T follicular helper cell (primary cell): ENCODE measurements at places on chromosomes 11 and 22.

GRCh38 chr11:96647621-96648020 lies 257.8 kb downstream of the JRKL start:
- DNase-seq: no peak

DNA sequence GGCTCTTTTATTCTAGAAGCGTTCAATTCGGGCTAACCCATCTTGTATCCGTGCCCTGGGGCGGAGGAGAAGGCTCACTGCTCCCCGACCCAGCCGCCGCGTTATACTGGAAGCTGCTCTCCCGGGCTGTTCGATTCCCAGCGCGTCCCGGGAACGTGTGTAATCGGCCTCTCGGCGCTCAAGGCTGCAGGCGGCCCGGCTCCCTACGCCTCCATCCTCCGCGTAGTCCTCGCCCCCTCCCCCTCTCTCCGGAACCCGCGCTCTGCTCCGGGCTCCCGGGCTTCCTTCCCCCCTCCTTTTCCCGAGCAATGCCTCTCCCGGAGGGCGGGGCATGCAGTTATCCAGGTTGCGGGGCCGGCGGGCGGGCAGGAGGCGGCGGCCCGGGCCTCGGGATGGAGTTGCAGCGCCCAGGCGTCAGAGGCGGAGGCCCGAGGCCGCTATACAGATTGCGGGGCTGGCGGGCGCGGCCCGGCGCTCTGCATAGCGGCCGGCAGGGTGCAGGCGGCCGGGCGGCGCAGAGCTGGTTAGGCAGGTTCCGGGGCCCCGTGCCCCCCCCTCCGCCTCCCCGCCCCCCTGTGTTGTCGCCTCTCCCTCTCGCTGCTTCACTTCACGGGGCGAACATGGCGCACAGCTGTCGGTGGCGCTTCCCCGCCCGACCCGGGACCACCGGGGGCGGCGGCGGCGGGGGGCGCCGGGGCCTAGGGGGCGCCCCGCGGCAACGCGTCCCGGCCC lies at the start of gene KMT2A:
TSS of gene KMT2A (plus strand) at position 600 of the 732 bp plus-strand sequence. CDS start at position 621, 21 bp downstream.
- DNase-seq: peak; percentile 90

GRCh38 chr11:2645779-2646118 lies 54.0 kb downstream of the KCNQ1OT1 start:
- no peak for DNase-seq

DNA sequence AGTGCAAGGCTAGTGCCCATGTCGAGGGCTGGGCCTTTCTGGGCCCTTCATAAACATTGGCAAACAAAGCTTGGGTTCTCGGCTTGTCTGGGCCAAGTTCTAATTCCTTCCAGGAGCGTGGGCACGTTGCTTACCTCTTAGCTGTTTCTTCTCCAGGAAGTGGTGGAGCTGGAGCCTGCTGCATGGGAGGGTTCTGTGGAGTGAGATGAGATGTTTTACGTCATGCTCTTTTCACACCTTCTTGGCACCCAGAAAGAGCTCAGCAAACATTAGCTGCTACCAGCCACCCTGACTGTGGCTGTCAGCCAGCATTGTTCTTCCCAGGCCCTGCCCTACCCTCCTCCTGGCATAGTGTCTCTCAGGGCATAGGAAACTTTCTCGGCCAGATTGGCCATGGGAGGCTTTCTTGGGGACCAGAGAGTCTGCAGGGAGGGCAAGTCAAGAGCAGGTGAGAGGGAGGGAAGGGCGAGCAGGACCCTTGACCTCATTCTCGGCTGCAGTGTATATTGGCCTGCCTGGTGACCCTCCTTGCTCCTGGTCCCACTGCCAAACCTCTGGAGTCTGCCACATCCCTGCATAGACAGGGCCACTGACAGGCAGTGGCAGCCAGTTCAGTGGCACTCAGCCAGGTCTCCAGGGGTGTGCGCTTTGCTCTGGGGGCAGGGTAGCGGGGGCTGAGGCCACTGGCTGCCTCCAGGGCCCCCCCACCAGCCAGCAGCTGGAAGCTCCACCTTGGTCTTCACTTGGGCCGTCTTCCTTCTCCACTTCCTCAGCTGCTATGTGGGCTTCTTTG lies 98.8 kb downstream of the BCR start:
- no peak for DNase-seq

DNA sequence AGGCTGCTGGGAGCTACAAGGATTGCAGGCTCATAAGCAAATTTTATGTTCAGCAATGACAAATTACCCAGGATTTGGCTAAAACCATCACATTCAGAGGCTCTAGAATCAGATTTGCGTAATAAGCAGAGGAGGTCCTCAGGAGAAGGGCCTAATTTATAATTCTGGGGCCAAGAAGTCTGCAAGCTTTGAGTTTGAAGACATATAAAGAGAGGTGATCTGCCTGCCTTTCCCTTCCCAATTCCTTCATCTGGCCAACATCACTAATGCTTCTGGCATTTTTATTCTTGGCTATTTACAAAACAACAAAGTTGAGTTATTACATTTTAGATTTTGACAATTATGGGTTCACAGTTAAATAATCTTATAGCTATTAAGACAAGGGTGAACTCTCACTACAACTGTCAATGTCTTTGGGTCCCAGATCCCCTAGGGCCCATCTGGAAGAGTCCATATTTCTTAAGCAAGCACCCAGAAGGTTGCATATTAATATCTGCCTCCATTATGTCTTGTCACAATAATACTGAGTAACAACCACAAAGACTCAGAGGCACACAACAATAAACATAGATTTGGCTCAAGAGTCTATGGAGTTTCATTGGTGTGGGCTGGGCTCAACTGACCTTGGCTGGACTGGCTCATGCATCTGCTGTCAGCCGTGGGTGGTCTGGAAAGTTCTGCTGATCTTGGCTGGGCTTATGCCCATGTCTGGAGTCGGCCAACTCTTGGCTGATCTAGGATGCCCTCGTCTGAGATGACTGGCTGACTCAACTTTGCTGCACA lies 67.2 kb upstream of the CD82 start:
- DNase-seq: no peak

DNA sequence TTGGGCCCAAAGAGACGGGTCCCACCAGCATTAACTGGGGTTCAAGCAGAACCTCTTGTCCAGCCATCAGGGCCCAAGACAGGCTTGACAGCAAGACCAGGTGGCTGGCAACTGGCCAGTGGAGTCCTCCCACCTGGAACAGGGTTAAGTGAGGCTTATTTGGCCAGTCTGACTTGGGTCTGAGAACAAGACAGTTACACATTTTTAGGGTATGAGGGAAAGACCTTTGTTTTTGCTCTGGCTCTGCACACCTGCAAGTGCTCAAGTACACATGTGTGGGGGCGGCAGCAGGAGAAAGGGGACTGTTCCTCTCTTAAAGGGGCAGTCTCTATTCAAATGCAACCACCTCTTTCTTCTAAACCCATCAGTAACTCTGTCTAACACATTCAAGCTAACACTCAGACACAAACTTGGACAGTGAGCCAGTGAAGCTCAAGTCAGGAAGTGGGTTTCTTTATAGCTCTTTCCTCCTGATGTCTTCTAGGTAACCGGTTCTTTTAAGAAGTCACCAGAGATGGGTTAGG lies 116.2 kb downstream of the ETS1 start:
- DNase-seq: no peak

GRCh38 chr11:57263351-57263750 lies 26.3 kb upstream of the APLNR start:
- DNase-seq: no peak

GRCh38 chr11:38835966-38836365 lies 2237.9 kb upstream of the RAG2 start:
- DNase-seq: no peak

DNA sequence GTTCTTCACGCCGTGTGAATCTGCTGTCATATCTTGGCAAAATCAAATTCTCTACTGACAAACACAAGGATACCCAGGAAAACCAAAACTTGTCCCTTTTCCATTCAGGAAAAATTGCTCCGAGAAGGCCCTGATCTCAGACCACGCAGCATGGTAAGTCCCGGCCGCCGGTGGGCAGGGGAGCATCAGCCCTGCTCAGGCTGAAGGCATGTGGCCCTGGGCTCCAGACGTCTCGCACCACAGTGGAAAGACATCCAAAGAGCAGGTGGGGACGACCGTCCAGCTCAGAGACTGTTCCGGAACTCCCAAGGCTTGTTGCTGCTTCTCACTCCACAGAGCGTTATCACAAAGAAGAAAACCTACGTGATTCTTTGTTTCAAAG lies 29.8 kb downstream of the TOLLIP start:
- no peak for DNase-seq

GRCh38 chr22:50087646-50088045 lies 2.2 kb upstream of the MOV10L1 start:
- no peak for DNase-seq

- DNase-seq: no peak
Observed at GRCh38 chr11:21892736-21893564, 299.9 kb upstream of the ANO5 start.

DNA sequence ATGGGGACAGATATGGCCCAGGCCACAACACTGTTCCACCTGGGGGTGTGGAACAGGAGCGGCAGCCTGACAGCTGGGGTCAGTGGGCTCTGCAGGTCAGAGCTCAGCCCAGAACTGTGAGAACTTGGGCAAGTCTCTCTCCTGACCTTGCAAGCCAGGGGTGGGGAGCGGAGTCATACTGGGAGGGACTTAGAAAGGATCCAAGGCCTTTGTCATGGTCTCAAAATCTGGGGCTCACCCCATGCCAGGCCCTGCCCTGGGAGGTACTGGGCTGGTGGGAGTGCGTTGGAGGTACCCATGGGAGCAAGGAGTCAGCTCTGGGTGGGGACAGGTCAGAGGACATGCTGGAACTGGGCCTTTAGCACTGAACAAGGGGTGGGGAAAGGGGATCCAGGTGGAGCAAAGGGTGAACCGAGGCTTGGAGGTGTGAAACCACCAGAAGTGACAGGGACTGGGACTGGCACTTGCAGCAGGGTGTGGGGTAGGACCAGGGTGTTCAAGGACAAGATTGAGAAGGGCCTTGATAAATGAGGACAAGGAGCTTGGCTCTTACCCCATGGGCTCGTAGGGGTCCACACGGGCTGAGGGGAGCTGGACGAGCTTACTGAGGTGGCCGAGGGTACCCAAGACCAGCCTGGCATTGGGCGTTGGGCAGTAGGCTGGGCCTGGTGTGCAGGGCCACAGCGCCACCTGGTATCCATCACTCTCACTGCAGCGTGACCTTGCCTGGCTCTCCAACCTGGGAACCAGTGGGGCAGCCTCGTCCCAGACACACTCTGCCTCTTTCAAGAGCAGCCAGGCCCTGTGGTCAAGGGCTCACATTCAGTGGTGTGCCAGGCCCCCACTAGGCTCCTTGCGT lies 7.4 kb upstream of the PMM1 start:
- no peak for DNase-seq

DNA sequence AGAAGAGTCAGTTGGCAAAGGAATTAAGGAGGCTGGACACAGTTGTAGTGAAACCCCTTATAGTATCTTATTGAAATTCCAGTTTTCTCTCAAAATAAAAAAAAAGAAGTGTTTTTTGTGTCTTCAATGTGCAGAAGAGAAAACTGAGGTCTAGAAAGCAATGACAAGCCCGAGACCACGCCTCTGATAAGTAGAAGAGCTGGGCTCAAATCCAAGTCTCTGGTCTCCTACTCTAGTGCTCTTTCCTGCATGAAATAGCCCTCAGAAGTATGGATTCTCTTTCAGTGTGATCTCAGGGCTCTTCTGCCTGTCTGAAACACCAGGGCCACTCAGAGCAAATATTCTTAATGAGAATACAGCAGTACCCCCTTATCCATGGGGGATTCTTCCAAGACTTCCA lies 200.9 kb downstream of the KIF18A start:
- no peak for DNase-seq

- no peak for DNase-seq
Observed at GRCh38 chr11:96055706-96056387, 131.9 kb upstream of the MTMR2 start.

- no peak for DNase-seq
Observed at GRCh38 chr22:47202819-47203553, 440.5 kb downstream of the TBC1D22A start.

DNA sequence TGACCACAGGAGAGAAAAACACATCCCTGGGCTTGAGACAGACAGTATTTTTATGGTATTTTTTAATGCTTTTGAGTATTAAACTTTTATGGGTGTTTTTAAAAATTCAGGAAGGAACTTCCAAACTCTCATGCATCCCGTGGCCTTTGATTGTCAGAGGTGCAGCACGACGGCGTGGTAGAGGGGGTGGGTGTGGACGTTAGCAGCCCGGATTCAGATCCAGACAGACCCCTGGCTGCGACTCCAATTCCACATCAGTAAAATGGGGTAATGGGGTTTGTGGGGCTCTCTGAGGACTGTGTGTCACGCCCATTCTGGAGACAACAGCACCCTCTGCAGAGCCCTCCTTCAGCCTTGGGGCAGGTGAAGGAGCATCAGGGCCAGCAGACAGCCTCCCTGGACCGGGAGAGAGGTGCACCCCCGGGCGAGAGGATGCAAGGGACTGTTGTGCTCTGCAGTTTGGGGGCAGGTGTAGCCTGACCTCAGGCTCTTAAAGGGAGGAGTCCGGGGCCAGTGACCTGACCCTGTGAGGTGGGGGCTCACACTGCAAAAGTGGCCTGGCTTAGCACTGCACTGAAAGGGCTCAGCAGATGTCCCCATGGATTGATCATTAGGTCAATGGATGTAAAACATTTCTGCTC lies 1024.3 kb downstream of the TBC1D22A start:
- DNase-seq: no peak

DNA sequence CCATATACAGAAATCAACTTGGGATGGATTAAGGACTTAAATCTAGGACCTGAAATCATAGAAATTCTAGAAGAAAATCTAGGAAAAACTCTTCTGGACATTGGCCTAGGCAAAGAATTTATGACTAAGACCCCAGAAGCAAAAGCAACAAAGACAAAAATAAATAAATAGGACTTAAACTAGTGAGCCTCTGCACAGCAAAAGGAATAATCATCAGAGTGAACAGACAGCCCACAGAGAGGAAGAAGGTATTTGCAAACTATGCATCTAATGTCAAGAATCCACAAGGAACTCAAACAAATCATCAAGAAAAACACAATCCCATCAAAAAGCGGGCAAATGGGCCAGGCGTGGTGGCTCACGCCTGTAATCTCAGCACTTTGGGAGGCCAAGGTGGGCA lies 32.4 kb downstream of the TTC28 start:
- no peak for DNase-seq

- DNase-seq: no peak
Observed at GRCh38 chr11:57638005-57638781, 11.5 kb downstream of the YPEL4 start.

DNA sequence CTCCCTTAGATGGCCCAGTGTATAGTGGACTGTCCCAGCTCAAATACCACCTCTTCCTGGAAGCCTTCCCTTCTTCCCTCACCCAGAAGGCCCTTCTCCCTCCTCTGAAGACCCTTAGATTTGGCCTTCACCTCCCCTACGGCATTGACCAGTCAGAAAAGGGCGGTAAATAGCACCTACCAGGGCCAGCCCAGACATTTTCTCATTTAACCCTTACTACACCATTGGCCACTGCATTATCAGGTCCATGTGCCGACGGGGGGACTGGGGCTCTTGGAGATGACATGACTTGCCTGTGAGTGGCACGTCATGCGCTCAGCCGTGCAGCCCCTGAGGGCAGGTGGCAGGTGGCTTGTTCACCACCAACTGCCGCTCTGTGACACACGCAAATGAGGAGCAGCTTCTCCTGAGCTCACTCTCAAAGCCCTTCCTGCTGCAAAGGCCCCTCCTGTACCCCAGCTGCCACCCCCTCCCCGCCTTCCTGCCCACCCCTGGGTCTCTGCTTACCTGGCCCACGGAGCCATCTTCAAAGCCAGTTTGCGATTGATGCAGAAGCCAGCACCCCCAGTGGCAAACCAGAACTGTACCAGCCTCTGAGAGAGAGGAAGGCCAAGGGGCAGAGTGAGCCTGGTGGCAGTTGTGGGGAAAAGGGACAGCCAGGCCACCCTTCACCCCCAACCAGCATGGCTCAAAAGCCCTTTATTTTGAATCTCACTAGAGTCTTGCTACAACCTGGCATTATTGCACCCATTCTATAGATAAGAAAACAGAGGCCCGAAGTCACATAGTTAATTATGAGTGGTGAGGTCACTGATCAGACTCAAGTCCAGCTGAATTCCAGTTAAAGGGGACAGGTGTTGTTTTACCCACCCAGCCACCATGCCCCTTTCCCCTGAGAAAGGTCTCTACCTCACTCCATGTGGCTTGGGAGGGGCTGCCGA lies 9.5 kb downstream of the MFNG start:
- DNase-seq: no peak
